GM04503 (cell line): ENCODE measurements at places on chromosomes 1 and 21.
A peak's percentile ranks its signal among the peaks of the same experiment; 100 is the strongest.

- no peak for DNase-seq
Measured at GRCh38 chr1:184941735-184942134, 32.6 kb downstream of the NIBAN1 start.

DNA sequence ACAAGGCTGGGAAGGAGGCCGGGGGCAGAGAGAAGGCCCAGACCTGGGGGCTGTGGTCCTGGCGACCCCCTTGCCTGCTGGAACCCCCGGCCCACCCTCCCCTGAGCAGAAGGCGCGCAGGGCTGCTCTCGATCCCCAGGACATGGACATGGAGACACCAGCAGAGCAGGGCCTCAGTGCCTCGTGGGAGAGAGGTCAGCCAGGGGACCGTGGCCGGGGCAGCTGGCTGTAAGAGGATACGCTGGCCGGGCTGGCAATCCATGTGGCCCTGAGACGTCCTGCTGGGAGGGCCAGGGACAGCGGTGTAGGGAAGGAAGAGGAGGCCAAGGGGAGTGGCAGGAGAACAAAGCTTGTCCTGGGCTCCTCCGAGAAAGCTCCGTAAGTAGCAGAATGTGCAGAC is 132.2 kb downstream of the CASZ1 start:
- no peak for DNase-seq

- DNase-seq, result no peak
Measured at GRCh38 chr1:186518395-186518794, 57.5 kb upstream of the PDC start.

GRCh38 chr1:160260406-160261382 is 1.7 kb downstream of the DCAF8 start:
- peak; percentile 43 for DNase-seq

DNA sequence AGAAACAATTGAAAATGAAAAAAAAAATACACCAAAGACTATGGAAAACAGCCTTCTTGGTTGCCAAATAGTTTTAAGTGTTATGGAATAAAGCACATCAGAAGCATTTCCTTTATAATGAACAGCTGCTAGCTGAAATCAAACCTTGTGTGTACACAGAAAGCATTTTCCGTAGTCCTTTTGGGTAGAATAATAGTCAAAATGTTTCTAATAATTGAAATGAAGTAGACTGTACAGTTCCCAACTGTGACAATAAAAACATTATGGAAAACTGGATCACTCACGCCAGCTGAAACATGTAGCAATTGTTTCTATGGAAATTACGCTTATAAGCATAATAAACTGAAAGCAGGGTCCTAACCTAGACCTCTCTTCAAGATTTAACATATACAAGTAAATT is 856.3 kb upstream of the B3GALT2 start:
- DNase-seq, result no peak

GRCh38 chr1:228363686-228364067 is 43.0 kb downstream of the TRIM11 start:
- DNase-seq, result no peak

- no peak for DNase-seq
Measured at GRCh38 chr1:179803918-179804317, 60.8 kb downstream of the FAM163A start.

DNA sequence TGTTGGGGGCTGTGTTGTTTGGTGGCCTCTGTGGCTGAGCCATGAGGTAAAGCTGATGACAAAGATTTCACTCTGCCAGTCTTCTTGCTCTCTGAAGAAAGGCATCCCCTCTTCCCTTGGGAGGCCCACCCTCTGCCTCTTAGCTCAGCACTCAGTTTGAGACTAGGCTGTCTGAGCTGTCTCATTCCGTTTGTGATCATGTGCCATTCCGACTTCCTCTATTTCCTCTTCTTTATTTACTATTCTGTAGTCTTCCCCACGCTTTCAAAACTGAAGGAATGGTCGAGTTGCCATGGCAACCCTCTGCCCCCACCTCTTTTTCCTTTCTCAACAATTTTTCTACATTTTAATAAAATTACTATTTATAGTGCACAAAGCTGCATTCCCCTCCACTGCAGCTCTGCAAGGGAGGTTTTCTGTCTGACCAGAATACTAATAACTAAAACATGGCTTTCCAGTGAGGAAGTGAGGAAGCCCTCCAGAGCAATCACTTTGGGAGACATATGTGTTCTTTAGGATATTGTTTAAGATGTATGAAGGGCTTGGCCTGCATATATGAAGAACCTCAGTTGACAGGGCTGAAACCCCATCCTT is 30.8 kb downstream of the KCNA3 start:
- DNase-seq, result no peak

GRCh38 chr1:186620566-186621350 is 59.5 kb downstream of the PTGS2 start:
- DNase-seq, result peak; percentile 95

DNA sequence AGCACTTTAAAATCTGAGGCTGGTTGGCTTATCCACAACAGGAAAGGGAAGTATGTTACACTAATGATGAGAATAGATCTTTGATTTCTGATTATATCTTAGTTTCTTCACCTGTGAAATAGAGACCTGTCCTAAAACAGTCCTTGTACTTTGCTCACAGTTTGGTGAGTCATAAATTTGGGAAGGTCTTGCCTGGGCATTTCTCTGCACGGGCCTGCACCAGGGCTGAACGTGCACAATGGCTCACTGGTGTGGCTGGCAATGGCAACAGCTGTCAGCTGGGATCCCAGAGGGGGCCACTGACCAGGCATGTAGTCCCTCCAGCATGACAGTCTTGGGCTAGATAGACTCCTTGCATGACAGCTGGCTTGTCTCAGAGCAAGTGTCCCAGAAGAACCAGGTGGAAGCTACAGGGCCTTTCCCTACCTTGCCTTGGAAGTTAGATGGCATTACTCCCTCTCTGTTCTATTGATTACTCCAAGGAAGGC is 367.4 kb downstream of the DISC1 start:
- no peak for DNase-seq

DNA sequence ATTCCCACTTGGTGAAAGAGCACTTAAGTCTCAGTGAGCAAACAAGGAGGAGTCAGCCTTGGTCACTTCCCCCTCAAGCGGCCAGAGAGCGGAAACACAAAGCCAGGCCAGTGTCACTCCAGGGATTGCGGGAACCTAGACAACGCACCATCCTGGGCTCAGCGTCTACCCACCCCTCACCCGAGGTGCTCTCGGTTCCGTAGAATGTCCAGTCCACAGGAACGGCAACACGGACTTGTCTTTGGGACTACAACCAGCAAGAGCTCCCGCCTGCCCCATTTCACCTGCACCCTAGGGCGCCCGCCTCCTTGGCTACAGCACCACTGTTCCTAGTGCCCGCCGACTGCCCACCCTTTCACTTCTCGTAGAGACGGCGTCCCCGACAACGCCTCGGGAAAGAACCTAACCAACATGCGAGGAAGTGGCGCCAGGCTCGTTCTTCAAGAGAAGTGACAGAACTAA is 509 bp downstream of the GDAP2 start:
- no peak for DNase-seq

- no peak for DNase-seq
Measured at GRCh38 chr1:151790940-151791651, 796 bp upstream of the TDRKH start.

DNA sequence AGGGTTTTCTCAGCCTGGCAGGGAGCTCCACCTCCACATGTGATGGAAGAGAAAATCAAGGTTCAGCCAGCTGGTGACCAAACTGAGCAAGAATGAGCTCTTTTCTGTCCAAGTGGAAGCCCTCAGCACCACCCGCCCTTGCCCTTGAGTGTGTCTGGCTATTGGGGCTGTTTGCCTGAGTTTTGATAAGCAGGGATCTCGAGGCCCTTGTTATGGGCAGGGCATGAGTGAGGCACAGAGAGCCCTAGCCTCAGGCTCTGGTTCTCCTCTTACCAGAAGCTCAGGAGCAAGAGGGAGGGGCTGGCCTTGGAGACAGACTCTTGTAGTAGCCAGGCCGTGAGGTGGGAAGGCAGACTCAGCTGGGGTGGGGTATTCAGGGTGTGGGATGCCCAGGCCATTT is 37.5 kb upstream of the ARF1 start:
- no peak for DNase-seq

DNA sequence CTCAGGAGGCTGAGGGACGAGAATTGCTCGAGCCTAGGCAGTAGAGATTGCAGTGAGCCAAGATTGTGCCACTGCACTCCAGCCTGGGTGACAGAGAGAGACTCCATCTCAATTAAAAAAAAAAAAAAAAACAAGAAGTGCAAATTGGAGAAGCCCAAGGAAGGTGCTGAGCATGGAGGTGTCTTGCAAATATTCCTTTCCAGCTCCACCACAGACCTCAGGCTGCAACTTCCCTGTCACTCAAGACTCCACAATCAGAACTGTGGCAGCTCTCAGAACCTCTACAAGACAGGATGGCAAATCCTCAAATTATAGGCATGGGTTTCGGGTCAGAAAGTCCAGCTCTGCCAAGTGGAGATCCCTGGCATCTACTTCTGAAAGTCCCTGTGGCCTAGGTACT is 104.4 kb upstream of the TIAM1 start:
- no peak for DNase-seq

DNA sequence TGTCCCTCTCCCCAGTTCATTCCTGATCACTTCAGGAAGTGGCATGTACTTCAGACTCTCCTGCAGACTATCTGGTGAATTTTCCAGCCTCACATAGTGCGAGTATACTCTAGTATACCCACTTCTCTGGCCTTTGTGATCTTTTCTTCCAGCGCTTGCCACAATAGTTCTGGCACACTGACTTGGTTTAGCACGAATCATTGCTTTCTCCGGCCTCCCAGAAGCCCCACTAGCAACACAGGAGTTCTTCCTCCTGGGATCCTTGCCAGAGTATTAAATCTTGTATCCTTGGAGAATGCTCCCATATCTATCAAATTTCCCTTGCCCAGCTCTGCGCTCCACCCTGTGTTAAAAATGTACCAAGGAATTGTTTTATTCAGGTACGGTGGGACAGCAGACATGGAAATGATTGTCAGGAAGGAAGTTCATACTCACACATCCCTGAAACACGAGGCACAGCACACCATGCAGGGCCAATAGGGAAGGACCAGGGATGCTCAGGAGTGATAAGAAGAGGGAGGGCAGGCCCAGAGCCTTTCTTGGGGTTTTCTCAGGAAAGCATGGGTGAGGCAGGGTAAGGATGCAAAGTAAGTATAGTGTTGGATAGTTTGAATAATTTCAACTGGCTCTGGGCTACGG is 136.7 kb downstream of the ADSS2 start:
- DNase-seq, result no peak

GRCh38 chr1:69688193-69688592 is 120.5 kb downstream of the LRRC7 start:
- DNase-seq, result no peak

DNA sequence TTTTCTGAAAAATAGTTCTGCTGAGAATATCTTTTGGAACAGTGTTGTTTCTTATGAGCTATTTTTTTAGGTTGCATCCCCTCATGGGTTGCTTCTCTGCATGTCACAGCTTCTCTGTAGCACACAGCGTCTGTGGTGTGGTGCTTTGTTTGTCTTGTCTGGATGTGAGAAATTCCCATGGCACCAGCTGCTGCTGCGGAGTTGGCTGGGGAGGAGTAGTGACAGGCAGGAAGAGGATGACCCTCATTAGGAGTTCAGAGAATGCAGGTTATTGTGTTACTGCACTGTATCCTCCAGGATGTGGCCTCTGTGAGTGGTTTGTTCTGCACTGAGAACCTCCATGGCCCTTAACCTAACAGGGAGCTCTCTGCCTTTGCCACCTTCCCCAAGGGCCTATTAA is 64.8 kb downstream of the TSEN15 start:
- no peak for DNase-seq

DNA sequence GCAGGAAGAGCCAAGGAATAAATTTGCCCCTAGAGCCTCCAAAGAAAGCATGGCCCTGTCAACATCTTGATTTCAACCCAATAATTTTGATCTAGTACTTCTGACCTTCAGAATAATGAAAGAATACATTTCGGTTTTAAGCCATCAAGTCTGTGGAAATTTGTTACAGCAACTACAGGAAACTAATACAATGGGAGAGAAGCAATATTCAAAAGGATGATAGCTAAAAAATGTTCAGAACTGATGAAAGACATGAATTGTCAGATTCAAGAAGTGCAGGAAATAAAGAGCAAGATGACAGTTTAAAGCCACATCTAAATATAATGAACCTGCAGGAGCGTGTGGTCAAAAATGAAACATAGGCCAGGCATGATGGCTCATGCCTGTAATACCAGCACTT is 24.8 kb upstream of the IFFO2 start:
- no peak for DNase-seq

- DNase-seq, result no peak
Measured at GRCh38 chr21:30081506-30081905, 85.1 kb downstream of the CLDN17 start.
